ENCODE measurements at places on chromosomes 3 and 15. TPM values are rescaled to one million over a fixed set of nuclear protein-coding genes. Genes with fewer than 3 reads are reported as not detected.

- DNase-seq: no peak
Measured at GRCh38 chr15:25933456-25934158, 70.5 kb upstream of the ATP10A start.

Gene FBN1
- total RNA-seq: 102 TPM

Gene FANCD2OS
- not detected for total RNA-seq

GRCh38 chr3:65262548-65262947, 574.7 kb upstream of the ADAMTS9 start:
- DNase-seq: no peak

Gene IMPG2
- 0.25 TPM for total RNA-seq

Gene SHISA5
- total RNA-seq: 133 TPM

Gene PRC1
- 29.7 TPM for total RNA-seq

DNA sequence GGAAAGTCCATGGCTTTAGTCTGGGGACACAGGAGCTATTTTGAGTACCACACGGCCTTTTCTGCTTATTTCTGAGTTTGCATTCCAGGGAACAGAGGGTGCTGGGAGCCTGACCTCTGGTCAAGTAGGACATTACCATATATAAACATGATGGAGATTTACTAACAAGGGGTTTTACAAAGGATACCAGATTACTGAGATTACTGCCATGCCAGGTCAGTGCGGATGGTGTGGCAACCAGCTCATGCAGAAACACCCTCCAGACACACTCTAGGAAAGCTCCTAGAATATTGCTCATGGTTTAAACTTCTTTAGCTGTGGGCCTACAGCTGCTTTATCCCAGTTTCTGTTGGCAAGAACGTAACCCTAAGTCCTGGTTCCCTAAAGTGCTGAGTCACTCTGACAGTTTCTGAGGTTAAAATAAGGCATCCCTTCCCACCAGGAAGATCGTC, 54.3 kb upstream of the AGTR1 start:
- no peak for DNase-seq

DNA sequence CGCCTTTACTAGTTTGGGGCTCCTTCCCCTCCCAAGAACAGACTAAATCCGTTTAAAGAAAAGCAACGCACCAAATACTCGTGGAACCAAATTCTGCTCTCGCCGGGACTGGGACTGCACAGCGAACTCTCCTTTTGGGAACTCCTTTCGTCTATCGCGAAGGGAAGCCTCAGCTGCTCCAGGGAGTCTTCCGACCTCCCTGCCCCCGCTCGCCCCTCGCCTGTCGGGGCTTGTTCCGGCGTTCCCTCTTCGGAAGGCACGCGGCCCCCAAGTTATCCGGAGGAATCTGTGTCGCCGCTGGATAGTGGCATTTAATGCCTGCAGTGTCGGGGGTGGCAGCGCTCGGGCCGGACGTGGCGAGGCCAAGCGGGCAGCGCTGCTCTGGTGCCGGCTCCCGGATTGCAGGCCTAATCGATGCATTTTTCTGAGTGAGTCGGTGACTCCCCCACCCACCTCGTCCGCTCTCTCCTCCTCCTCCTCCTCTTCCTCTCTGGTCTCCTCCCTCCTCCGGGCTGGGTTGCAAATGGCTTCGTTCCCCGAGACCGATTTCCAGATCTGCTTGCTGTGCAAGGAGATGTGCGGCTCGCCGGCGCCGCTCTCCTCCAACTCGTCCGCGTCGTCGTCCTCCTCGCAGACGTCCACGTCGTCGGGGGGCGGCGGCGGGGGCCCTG, at the start of gene TRIM71:
Gene TRIM71, plus strand, starts transcription at position 440 of the 671 bp plus-strand sequence. Its CDS starts 84 bp downstream, at position 524.
- no peak for DNase-seq

Gene LYZL4
- total RNA-seq: not detected

DNA sequence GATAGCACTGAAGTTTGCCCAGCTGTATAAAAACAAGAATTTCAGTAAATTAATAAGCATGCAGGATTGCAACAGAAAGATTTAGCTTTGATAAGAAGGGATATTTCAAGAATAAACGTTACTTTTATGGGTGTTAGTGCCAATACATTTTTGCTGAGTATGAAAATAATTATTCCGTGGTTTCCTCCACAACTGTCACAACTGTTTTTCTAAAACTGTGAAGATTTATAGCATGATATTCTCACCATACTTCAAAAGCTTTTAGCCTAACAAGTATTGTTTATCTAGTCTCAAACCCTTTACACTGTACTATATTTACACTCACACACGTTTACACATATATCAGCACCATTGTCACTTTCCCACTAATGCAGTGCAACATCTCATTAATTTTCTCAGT, 200.5 kb downstream of the TPRG1 start:
- DNase-seq: no peak

DNA sequence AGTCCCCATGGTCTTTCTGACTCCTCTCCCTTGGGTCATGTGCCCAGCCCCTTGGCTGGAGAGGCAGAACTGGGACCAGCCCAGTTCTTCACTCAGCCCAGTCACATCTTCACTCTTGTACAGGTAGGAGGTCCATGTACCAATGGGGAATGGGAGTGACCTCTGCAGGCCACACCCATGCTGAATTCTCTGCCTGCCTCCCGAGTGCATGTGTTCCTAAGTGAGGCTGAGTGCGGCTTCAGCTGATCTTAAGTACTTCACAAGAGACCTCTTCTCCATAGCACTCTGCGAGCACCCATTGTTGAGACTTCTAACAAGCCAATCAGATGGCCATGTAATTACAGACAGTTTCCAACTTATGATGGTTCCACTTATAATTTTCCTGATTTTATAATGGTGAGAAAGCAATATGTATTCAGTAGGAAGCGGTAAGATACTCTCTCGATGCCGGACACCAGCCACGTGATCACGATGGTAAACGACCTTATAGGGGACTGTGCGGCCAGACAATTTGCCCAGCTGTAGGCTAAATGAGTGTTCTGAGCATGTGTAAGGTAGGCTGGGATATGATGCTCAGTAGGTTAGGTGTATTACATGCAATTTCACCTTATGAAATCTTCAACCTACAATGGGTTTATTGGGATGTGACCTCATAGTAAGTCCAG, 112.1 kb downstream of the KLF13 start:
- no peak for DNase-seq

Gene DGKG
- 2.5 TPM for total RNA-seq

GRCh38 chr3:120098710-120099109, 4.5 kb upstream of the GSK3B start:
- no peak for DNase-seq

DNA sequence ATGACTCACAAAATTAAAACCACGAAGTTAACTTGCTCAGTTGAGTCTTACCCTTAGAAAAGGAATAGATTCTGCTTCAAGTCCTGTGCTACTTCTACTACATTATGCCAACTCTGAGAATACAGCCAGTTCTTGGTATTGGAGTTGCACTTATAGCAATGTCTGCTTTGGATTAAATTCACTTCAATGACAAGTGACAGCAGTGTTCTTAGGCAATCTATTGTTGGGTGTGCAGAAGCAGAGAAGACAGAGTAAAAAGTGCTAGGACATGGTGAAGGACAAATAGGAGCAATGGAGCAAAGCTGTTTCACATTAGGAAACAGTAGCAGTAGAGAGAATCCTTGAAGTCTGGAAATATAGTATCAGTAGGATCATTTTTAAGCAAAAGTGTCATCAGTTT, 713.1 kb downstream of the SI start:
- no peak for DNase-seq

DNA sequence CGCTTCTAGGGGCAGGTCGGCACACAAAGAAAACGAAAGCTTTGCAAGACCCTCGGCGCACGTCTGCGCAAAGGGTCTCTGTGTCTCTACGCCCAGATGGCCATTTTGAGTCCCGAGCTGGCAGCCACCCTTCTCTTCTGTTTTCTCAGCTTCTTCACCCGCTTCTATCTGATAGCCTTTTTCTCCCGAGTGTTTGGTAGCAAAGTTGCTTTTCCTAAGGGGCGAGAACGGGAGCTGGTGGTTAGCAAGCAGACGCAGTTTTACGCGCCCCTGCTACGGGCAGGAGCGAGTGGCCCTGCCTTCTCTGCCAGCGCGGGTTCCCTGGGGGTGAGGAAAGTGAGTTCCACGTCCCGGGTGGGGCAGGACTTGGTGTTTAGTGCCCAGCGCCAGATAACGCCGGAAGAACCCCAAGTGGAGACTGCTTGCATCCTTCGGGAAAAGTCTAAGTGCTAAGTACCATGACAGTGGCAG, 2.9 kb upstream of the MKRN2 start:
- no peak for DNase-seq

DNA sequence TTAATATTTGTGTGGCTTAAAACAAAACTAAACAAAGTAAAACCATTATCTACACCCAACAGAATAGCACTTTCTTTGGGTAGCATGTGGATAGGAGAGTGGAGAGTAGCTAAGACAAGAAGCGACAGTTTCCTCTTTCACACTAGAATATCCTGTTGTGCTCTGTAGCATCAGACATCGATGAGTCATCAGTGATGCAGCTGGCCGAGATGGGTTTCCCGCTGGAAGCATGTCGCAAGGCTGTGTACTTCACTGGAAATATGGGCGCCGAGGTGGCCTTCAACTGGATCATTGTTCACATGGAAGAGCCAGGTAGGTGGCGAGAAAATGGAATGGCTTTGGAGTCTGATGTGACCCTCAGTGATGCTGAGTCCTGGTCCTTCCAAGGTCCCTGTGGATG, 108.1 kb downstream of the USP13 start:
- no peak for DNase-seq

Gene DNASE1L3
- total RNA-seq: 13.3 TPM

DNA sequence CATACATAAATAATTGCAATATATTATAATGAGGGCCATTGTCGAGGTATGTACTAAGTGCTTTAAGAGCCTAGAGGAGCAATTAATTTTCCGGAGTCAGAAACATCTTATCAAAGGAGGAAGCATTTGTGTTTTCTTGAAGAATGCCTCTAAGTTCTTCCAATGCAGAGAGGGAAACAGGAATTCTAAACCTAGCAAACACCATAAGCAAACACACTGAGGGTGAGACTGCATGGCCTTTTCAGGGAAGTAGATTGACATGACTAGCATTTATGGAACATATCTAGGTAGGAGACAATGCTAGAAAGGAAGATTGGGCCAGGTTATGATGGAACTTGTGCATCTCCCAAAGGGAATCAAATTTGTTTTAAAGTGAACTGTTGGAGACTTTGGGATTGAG, 7.2 kb upstream of the PLCL2 start:
- no peak for DNase-seq

Gene CAMP
- total RNA-seq: not detected

Gene STAB1
- 124 TPM for total RNA-seq

DNA sequence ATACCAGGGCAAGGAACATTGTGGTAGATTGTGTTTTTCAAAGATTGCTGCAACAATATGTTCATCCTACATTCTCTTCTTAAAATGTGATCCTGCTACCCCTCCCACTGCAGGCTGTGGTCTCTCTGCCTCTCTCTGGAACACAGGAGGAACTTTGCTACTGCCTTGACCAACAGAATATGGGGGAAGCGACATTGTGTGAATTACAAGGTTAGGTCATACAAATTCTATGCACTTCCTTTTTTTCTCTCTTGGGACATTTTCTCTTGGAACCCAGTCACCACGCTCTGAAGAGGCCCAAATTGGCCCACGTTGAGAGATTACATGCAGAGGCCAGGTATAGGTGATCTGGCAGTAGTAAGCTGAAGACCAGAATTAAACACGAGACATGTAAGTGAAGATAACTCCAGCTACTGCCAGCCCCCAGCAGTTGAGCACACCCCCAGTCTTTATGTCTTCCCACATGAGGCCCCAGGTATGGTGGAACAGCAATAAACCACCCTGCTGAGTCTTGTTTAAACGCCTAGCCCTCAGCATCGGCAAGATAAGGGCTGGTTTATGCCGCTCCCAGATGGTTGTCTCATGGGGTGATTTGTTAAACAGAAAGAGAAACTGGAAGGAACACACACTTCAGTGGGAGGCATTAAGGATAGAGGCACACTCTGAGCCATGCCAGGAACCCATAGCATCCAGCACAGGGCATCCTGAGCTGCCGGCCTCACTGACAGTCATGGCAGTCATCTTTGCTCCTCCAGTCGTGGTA, 59.9 kb downstream of the FAM43A start:
- no peak for DNase-seq

DNA sequence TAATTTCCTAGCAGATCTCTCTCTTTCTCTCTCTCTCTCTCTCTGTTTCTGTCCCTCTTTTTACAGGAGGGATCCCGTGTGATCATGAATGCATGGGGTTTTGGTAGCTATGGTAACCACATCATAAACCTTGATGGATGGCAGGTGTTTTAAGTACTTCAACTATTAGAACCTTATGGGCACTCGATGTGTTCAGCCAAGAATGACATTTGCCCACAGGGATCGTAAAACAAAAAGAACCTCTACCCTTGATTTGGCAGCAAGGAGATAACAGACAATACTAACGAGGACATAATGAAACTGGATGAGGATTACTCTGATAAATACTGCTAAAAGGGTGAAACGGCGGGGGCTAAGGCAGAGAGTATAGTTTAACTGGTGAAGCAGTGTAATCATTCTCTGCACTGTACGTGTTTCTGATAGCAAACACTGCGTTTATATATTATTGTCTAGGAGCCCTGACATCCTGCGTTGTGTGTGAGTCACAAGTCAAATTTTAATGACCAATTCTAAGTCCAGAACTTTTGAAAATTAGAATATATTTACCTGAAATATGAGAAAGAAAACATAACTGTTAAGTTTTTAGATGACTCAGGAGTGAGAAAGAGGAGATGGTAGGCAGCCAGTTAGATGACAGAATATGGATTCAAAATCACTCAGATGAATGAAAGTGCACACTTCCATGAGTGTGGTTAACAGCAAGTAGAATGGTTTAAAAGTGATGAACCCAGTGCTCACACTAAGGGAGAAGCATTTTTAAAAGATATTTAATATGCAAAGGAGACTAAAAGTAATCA, 80.3 kb downstream of the OTOL1 start:
- no peak for DNase-seq

Gene C3orf20
- 0.49 TPM for total RNA-seq

DNA sequence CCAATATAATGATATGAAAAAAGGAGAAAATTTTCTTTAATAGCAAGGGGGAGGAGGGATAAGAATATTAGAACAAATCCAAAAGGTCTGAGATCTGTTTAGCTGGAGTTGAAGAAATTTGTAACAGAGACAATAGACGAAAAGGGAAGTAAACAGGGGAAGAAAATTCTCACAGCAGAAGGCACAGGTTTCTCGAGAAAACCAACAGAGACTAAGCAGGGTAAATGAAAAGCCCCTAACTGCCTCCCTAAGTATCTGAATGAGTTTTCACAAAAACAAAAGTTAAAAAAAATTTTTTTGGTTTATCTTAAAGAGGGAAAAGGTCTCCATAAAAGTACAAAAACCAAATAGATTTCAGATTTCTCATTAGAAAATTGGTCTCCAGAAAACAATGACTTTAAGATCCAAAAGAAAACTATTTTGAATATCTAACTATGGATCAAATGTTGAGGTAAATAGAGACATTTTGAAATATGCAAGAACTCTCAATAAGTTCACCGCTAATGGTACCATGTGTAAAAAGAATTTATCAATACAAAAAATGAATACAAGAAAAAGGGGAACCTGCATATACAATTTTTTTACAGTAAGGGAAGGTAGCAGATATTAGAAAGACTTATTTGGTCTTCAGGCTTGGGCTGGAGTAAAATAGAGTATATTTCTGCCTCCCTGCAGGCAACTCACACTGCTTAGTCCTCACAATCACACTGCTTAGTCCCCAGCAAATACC, 23.9 kb upstream of the NEK10 start:
- no peak for DNase-seq

Gene LDHAL6B
- not detected for total RNA-seq

- no peak for DNase-seq
Measured at GRCh38 chr3:49712166-49712565, 7.3 kb downstream of the AMIGO3 start.

- peak; percentile 81 for DNase-seq
Measured at GRCh38 chr3:123284399-123285010, 82.8 kb downstream of the SEC22A start.

Measured in vagina (tissue), 2 donors.